ENCODE measurements at places on chromosomes 6 and 20.

DNA sequence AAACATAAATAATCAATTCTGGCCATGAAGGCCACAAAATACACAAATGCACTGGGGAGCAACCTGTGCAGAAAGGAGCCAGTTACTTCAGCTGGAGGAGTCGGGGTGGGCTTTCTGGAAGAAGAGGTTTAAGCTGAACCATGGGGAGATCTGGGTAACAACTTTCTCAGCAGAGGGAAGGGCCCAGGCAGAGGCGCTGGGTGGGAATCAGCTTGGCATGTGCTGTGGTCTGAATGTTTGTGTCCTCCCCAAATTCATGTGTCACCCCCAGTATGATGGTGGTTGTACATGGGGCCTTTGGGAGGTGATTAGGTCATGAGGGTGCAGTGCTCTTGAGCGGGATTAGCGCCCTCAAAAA lies 107.9 kb downstream of the SYCP2 start:
- no peak for DNase-seq

DNA sequence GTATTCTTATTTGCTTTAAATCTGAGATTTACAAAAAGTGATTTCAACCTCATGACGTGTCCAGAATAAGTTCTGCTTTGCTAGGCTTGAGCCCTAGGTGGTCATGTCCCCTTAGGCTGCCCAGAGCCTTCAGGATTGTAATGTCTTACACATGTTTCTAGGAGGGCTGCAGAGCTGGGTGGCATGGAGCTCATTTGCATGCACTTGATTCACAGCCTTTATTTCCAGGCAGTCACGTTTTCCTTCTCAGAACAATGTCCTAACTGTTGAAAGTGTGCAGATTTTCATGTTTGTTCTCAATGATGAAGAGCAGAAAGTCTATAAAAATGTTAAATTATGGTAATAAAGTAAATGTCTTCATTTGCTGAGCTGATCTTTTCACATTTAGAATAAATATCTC lies 448.6 kb upstream of the SOX4 start:
- no peak for DNase-seq

GRCh38 chr6:117138920-117139319 lies 126.4 kb upstream of the VGLL2 start:
- no peak for DNase-seq

- no peak for DNase-seq
These were observed 10.2 kb downstream of the RNASET2 start for GRCh38 chr6:166946125-166946524.

- no peak for DNase-seq
These were observed 3.3 kb downstream of the PCIF1 start for GRCh38 chr20:45937765-45938164.
